Naive thymus-derived CD4-positive, alpha-beta T cell (primary cell): ENCODE measurements at places on chromosomes 3 and 15.
A peak's percentile ranks its signal among the peaks of the same experiment; 100 is the strongest.

DNA sequence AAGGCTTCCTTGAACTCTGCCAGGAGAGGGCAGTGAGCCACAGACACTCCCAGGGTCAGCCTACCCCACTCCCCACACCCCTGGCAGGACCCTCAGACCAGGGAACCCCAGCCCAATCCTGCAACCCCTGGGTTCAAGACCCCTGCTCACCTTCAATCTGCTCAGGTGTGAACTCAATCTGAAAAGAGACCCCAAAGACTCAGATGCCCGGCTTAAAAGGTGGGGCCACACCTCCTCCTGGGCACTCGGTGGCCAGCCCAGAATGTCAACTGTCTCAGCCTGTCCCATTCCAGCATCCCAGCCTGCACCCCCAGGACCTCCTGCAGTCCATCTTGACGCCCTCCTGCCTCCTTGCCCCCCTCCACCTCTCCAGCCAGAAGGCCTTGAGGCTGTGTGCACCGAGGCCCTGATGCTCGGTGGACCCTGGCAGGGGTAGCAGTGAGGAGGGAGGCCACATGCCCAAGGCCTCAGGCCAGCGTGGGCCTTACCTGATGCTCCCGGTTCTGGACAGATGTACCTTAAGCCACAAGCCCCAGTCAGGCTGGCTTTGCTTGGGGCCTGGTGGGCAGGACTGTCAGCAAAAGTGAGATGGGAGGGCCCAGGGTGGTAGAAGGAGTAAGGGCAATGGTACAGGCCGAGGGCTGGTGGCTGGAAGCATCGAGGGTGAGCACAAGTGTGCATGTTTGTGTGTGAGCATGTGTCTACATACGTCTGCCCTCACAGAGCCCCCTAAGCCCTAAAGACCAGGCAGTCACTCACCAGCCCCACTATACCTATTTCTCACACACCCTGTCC, 2.2 kb downstream of the MYL3 start:
- no peaks in the 10 kb centered on the region for H3K36me3 ChIP-seq
- DNase-seq: no peak
- H3K27me3 ChIP-seq: no peaks in the 10 kb centered on the region
- no peak overlapping the region for H3K27ac ChIP-seq
- H3K4me1 ChIP-seq: no peaks in the 10 kb centered on the region
- no peak overlapping the region for H3K4me3 ChIP-seq

DNA sequence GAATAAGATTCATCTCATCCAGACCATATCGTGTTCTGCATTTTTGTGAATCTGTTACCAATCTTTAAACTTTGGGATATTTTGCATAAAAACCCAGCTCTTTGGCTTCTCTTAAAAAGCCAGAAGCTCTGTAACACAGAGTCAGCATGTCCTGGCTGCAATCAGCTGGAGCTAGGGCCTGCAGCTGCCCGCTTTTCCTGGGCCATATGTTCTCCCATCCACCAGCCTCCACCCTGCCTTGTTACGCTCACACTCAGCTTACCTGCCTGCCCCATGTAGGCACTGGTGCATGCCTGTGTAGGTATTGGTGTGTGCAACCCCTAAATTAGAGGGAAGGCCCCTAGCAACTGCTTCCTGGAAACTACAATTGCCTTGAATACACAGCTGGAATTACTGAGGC, 48.2 kb downstream of the CRYGS start:
- H3K4me1 ChIP-seq: no peaks in the 10 kb centered on the region
- H3K27me3 ChIP-seq: no peaks in the 10 kb centered on the region
- H3K36me3 ChIP-seq: no peaks in the 10 kb centered on the region
- DNase-seq: no peak

- no peaks in the 10 kb centered on the region for H3K4me1 ChIP-seq
- H3K27ac ChIP-seq: no peak overlapping the region
- H3K27me3 ChIP-seq: no peaks in the 10 kb centered on the region
- no peak for DNase-seq
- H3K36me3 ChIP-seq: no peaks in the 10 kb centered on the region
- H3K4me3 ChIP-seq: no peak overlapping the region
Measured at GRCh38 chr15:35290301-35290721, 205.2 kb upstream of the NANOGP8 start.

DNA sequence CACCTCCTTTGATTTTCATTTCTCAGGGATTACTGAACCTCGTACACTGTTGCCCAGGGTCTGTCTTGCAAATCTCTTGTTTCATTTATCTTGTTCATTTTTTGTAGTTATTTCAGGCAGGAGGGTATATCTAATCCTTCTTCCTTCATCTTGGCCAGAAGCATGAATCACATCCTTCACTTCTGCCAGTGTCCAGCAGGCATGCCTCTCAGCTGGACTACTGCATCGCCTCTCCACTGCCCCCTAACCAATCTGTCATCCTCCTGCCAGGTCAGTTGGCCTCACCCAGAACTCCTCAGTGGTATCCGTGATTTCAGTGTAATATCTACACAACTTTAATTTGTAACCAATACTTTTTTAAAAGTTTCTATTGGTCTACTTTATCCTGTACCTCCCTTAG, 297.9 kb downstream of the GABRG3 start:
- H3K4me1 ChIP-seq: no peaks in the 10 kb centered on the region
- H3K27me3 ChIP-seq: no peaks in the 10 kb centered on the region
- H3K36me3 ChIP-seq: no peaks in the 10 kb centered on the region
- no peak overlapping the region for H3K27ac ChIP-seq
- no peak for DNase-seq
- H3K4me3 ChIP-seq: no peak overlapping the region

- no peaks in the 10 kb centered on the region for H3K36me3 ChIP-seq
- no peak within 1 kb of the TSS for H3K27ac ChIP-seq
- DNase-seq: no peak
- no peak within 1 kb of the TSS for H3K4me3 ChIP-seq
Measured at GRCh38 chr15:84816694-84817465, at the start of gene ALPK3. Gene ALPK3 (plus strand): TSS chr15:84817356. CDS start chr15:84817453, 97 bp downstream.

- H3K4me1 ChIP-seq: no peaks in the 10 kb centered on the region
- H3K27me3 ChIP-seq: no peaks in the 10 kb centered on the region
- H3K27ac ChIP-seq: no peak overlapping the region
- H3K36me3 ChIP-seq: no peaks in the 10 kb centered on the region
- no peak for DNase-seq
Measured at GRCh38 chr3:143301031-143301901, 181.7 kb downstream of the CHST2 start.

DNA sequence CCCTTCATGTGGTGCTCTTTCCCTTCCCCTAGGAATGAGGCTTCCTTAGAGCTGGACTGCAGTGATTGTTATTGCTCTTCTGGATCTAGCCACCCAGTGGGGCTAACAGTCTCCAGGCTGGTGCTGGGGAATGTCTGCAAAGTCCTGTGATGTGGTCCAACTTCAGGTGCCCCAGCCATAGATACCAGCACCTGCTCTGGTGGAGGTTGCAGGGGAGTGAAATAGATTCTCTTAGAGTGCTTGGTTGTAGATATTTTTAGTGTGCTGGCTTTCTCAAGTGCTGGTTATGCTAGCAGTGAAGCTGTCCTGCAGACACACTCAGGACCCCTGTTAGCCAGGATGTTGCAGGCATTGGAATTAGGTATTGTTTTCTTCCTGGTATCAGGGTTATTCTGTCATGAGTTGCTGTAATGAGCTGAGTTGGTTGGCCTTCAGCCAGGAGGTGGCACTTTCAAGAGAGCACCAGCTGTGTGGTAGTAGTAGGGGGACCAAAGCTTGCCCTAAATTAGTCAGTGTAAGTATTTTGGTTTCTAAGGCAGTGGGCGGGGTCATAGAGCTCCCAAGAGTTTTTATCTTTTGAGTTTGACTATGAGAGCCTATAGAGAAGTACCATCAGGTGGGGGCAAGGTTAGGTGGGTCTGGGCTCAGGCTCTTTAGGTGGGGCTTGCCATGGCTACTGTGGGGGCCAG, 317.5 kb upstream of the SGO1 start:
- H3K4me1 ChIP-seq: no peaks in the 10 kb centered on the region
- no peak overlapping the region for H3K27ac ChIP-seq
- no peaks in the 10 kb centered on the region for H3K36me3 ChIP-seq
- no peak overlapping the region for H3K4me3 ChIP-seq
- no peak for DNase-seq

DNA sequence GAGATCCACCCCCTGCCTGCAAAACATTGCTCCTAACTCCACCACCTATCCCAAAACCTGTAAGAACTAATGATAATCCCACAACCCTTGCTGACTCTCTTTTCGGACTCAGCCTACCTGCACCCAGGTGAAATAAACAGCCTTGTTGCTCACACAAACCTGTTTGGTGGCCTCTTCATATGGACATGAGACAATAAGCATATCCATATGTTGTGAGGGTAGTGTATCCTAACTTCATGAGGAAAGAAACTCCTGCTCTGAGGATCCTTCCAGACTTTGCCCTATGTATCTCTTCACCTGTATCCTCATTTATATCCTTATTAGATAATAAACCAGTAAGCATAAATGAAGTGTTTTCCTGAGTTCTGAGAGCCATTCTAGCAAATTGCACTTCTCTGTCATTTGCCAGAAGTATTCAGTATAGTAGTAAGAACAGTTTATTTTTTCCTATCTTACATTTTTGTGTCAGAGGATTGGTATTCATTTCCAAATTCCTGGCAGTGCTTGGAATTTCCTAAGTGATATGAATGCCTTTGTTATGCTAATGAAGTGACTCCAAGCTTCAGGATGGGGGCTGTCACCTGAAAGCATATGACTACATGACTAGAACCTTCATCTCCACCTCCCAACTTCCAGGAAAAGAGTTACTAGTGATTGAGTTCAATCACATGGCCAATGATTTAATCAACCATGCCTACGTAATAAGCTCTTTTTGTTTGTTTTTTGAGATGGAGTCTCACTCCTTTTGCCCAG, 30.2 kb downstream of the TTBK2 start:
- no peak overlapping the region for H3K27ac ChIP-seq
- no peaks in the 10 kb centered on the region for H3K4me1 ChIP-seq
- H3K27me3 ChIP-seq: no peaks in the 10 kb centered on the region
- no peak overlapping the region for H3K4me3 ChIP-seq

- H3K27ac ChIP-seq: no peak overlapping the region
- no peak overlapping the region for H3K4me3 ChIP-seq
- H3K27me3 ChIP-seq: no peaks in the 10 kb centered on the region
- no peaks in the 10 kb centered on the region for H3K36me3 ChIP-seq
- H3K4me1 ChIP-seq: no peaks in the 10 kb centered on the region
Measured at GRCh38 chr3:172678068-172678467, 32.8 kb downstream of the NCEH1 start.

- H3K4me1 ChIP-seq: no peaks in the 10 kb centered on the region
- H3K27me3 ChIP-seq: no peaks in the 10 kb centered on the region
- H3K27ac ChIP-seq: no peak overlapping the region
- no peak for DNase-seq
Measured at GRCh38 chr3:62600033-62600432, 226.7 kb upstream of the FEZF2 start.

GRCh38 chr3:21466476-21466875, 284.5 kb downstream of the ZNF385D start:
- DNase-seq: no peak
- H3K27me3 ChIP-seq: no peaks in the 10 kb centered on the region
- no peak overlapping the region for H3K4me3 ChIP-seq
- H3K27ac ChIP-seq: no peak overlapping the region
- H3K4me1 ChIP-seq: no peaks in the 10 kb centered on the region

DNA sequence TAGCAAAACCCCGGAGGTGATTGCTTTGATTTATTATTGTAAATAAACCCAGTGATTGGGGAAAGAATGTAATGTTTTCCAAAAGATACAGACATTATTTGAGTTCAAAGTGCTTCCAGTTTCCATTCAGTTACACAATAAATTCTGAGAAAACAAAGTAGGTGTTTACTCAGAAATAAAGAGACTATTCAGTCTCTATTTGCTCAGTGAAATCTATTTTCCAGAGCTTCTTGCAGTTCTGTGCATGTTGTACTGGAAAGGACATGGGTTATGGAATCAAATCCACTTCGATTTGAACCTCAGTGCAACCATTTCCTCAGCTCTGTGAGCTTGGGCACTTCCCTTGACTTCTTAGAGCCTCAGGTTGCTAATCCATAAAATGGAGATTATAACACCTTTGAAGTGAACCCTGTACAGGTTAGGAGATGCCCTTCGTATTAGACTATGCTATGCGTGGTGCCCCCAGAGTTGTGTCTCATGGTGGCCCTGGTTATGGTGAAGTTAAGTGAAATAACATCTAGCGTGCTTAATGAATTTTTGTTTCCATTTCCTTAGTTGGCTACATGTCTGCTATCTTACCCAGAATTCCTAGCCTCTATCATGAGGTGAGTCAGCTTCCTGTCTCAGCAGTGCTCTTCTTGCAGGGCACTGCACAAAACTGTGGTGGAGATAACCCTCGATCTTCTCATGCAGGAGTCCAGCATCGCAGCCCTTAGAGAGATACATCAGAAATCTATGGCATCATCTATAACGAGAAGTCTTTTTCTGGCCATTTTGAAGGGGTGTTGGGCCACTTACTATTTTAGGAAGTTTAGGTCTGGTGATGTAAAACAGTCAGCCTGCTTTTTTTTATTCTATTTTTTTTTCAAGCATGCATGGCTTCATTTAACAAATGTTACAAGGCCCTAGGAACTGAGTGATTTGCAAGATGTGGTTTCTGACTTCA, 97.7 kb downstream of the RPL39L start:
- H3K27ac ChIP-seq: peak overlapping the region; percentile 67
- H3K27me3 ChIP-seq: no peaks in the 10 kb centered on the region
- peak overlapping the region; percentile 12 for H3K4me3 ChIP-seq
- H3K4me1 ChIP-seq: peaks cover 79% of the 10 kb centered on the region
- peaks cover 30% of the 10 kb centered on the region for H3K36me3 ChIP-seq

DNA sequence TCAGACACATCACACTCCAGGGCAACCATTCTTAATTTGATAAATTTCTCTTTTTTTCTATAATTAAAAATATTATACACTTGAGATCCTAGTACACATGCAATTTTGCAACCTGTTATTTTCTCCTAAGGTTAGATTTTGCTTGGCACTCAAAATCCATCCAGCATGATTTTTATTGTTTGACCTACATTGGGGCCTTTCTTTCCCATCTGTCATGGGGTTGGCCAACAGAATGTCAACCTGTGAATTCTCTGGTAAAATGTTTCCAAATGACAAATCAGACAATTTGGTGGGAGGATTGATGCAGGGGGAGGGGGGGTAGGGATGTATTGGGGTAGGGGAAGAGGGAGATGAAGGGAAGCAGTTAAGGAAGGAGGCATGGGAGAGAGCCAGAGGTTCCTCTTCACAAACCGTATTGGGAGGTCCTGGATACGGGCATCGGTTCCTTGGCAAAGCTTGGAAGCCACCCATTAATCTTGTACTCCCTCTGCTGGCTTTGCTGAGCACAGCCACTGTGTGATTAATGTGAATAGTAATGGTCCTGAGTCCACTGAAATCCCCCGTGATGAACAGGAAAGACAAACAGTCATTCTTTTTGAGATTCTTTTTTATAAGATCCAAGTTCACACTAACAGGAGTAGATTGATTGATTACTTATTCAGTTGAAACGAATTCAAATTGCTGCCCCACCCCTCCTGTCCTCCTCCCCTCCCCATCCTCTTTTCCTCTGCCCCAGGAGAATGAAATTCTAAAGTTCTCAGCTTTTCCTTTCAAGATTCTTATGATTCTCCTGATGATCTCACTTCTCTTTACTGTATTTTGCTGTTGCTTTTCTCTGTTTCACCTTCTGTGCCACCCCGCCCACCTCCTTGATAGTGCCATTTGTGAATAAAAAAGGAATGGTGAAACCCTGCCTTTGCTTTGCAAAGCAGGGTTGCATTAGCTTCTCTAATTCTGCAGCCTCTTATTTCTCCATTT, 82.2 kb upstream of the SLC25A26 start:
- no peak for DNase-seq
- no peaks in the 10 kb centered on the region for H3K4me1 ChIP-seq
- H3K27me3 ChIP-seq: no peaks in the 10 kb centered on the region

GRCh38 chr15:76999996-77000395, 5.1 kb downstream of the PSTPIP1 start:
- H3K4me1 ChIP-seq: peaks cover 70% of the 10 kb centered on the region
- DNase-seq: no peak
- H3K27me3 ChIP-seq: no peaks in the 10 kb centered on the region
- H3K4me3 ChIP-seq: no peak overlapping the region
- peak overlapping the region; percentile 14 for H3K27ac ChIP-seq
- peaks cover 8% of the 10 kb centered on the region for H3K36me3 ChIP-seq
